ENCODE measurements at places on chromosomes 12 and 14.

DNA sequence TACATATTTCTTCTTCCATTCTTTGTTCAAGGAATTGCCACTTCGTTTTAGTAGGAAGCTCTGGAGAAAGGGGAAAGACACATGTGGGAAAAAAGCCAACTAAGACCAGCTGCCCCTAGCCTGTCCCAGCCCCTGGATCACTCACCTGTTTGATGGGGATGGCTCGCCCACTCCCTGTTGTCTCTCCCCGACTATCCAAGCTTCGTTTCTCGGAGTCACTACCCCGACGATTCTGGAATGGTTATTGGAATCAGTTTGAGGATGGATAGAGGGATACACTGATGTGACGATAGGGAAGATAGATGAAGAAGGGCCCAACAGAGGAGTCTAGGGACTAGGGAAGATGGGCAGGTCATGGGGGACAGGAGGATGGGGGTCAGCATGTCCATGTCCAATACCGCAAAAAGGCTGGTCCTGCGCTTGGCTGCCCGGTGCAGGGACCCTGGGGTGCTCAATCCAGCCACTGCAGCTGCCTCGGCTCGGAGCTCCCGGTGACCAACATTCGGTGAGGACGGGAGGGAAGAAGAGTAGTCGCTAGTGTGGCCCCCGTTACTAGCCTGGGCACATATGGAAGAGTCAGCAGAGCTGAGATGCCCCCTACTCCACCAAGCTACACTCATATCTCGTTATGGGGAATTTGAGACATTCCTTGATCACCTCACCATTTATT, 7.0 kb downstream of the AGAP2 start:
- DNase-seq = no peak

DNA sequence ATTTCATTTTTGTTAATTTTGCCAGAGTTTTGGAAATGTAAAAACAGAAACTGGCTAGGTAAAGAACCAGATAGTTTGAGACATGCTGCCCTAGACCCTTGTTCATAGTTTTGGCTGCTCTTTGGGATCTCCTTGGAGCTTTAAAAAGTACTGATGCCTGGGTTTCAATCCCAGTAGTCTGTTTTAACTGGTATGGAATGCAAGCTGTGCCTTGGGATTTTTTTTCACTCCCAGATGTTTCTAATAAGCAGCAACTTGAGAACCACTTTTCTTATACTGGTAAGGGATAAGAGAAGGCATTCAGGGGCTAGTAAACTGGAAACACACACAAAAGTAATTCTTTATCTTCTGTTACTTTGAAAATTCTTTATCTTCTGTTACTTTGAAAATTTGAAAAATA, 18.8 kb downstream of the SLC35F4 start:
- DNase-seq = no peak

GRCh38 chr14:66141733-66142132, 344.4 kb upstream of the CCDC196 start:
- no peak for DNase-seq

DNA sequence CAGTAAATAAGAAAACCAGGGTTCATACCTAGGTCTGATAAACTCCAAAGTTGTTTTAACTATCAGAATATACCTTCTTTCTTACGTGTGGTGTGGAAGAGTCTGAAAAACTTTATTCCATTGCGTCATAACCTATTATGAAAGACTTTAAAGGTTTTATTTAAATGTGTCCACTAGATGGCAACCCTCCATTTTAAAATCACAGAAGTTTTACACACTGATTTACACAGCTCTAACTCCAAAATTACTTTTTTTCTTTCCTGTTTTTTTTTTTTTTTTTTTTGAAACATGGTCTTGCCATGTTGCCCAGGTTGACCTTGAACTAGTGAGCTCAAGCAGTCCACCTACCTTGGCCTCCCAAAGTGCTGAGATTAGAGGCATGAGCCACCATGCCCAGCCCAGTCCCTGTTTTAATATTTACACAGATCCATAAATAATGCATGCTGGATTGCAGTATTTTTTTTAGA, 17.3 kb upstream of the TMPRSS12 start:
- peak; percentile 39 for DNase-seq

- no peak for DNase-seq
Measured at GRCh38 chr12:15644700-15645099, 144.5 kb downstream of the EPS8 start.

Data from GM12864 (cell line).